ENCODE measurements at places on chromosomes 5 and 9.

GRCh38 chr5:33381243-33381642, 59.5 kb upstream of the TARS1 start:
- no peak for DNase-seq

- DNase-seq: no peak
These were observed 28.8 kb upstream of the SCAMP1 start for GRCh38 chr5:78331523-78332080.

GRCh38 chr9:123391946-123392345, 35.9 kb downstream of the CRB2 start:
- no peak for DNase-seq

DNA sequence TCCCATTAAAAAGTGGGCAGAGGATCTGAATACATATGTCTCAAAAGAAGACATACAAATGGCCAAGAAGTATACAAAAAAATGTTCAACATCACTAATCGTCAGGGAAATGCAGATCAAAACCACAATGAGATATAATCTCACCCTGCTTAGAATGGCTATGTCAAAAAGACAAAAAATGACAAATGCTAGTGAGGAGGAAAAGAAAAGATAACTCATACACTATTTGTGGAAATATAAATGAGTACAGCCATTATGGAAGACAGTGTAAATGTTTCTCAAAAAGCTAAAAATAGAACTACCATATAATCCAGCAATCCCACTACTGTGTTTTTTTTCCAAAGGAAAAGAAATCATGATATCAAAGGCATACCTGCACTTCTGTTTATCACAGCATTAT, 450.7 kb downstream of the EFNA5 start:
- no peak for DNase-seq

- peak; percentile 63 for DNase-seq
These were observed 978 bp downstream of the CFAP157 start for GRCh38 chr9:127707766-127708165.

GRCh38 chr9:133155156-133155555, 8.6 kb downstream of the GBGT1 start:
- DNase-seq: no peak

GRCh38 chr9:94584555-94584954, 9.1 kb downstream of the FBP2 start:
- DNase-seq: no peak

- DNase-seq: no peak
These were observed 173.0 kb upstream of the TBC1D2 start for GRCh38 chr9:98428454-98428853.

DNA sequence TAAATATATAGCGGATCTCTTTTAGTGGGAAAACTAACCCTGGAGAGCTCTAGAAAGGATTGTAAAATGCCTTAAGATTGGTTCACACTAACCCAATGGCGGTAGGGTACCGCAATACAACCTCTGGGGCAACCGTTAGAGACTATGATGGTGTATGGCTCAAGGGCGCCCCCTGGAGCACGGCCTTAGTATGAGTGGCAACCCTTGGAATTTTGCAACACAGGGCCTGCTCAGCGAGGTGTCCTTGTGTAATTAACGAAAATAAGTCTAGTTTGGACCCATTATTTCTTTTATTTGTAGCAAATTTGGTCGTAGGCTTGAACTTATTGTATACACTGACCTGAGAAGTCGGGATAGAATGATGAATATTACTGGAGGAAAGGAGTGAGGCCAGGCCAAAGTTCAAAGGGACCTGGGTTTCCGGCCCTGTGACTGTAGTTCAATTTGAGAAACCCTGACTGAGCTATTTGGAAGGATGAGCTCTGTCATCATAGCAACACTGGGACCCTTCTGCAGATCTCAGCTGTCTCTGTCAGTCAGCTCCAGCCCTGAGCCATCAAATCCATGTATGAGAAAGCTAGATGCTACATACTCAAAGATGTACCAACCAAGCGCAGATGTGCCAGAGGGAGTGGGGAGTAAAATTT, 54.8 kb downstream of the CAMK4 start:
- DNase-seq: peak; percentile 80

DNA sequence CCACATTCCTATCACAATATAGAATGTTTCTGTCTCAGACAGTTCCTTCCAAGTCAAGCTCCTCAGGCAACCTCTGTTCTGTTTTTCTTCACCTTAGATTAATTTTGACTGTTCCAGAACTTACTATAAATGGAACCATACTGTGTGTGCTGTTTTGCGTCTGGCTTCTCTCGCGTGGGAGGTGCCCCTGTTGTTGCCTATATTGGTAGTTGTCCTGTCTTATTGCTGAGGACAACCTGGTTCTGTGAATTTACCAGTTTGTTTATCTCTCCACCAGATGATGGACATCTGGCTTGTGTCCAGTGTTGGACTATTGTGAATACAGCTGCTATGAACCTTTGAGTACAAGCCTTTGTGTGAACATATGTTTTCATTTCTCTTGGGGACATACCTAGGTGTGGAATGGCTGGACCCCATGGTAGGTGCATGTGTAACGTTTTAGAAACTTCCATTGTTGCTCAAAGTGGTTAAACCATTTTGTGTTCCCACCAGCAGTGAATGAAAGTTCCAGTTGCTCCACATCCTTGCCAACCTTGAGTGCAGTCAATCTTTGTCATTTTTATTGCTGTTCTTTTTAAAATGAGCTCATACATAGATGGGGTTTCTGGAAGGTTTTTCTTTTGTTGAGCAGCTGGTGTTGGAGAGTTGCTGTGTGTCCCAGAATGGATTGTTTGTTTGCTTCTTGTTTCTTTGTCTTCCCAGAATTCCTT, 18.1 kb downstream of the HMCN2 start:
- DNase-seq: no peak

- DNase-seq: no peak
These were observed 59.1 kb downstream of the PDCD1LG2 start for GRCh38 chr9:5569409-5569808.

DNA sequence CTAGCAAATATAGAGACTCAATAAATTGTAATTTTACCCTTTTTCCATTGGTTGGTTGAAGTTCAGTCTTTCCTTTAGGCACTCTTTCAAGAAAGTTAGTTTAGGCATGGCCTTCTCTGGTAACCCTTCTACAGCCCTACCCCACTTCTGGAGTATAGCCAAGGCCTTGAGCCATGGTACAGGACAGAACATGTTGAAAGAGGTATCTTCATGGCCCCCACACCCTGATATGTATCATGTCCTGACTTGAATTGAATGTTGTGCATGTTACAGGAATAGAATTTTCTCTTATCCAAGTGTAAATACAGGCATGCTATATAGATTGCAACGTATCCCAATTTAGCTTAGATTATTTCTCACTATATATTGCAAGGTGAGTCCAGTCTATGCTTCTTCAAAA, 175.6 kb downstream of the CD180 start:
- no peak for DNase-seq

DNA sequence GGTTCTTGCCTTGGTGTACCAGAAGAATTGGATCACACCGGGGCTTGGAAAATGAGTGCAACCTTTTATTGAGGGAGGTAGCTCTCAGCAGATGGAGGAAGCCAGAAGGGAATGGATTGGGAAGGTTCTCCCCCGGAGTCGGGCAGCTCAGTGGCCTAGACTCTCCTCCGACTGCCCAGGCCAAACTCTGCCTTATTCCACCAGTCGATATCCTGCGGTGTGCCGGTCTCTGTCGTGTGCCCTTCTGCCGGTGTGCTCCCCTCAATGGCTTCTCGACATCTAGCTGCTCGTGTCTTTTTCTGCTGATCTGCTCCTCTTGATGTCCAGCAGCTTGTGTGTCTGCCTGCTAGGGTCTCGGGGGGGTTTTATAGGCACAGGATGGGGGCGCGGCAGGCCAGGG, 87.4 kb upstream of the CCL21 start:
- no peak for DNase-seq

GRCh38 chr5:54018438-54018837, 291.9 kb downstream of the ARL15 start:
- no peak for DNase-seq

DNA sequence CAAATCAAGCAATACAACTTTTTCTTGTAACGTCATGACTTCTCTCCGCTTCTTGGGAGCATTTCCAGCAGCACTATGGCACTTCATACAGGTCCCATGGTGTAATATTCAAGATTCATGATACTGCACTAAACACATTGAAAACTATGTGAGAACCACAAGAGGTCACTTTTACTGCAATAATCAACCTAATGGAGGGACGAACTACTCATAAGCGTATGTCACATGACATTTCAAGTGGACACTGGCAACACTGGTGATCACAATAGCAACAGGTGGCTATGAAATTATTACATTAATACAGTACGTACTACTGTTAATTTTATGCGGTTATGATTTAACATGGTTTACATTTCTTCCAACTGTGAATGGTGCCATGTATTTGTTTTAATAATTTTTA, 78.6 kb upstream of the TBC1D9B start:
- no peak for DNase-seq

DNA sequence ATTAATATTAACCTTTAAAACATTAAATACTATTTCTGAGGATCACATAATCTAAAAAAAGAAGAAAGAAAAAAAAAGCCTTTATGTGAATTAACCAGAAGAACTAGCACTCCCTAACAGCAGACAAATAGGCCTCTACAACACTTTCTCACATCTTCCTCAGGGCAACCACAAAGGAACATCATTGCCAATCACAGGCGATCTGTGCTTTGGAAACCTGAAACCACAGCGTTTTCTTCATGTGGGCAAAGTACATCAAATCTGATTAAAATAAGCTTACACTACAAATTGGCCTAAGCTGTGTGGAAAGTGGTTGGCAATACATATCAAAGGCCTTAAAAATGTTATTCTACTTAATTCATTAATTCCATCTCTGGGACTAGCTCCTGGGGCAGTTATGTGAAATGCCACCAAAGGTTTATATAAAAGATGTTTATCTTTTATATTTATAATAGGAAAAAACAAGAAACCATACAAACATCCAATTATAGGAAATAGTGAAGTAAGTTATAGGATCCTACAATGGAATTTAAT, 184.8 kb upstream of the TBCA start:
- no peak for DNase-seq

GRCh38 chr5:95799191-95799835, 23.2 kb downstream of the GLRX start:
- no peak for DNase-seq

GRCh38 chr5:62608529-62609511, 30.2 kb downstream of the LRRC70 start:
- no peak for DNase-seq

DNA sequence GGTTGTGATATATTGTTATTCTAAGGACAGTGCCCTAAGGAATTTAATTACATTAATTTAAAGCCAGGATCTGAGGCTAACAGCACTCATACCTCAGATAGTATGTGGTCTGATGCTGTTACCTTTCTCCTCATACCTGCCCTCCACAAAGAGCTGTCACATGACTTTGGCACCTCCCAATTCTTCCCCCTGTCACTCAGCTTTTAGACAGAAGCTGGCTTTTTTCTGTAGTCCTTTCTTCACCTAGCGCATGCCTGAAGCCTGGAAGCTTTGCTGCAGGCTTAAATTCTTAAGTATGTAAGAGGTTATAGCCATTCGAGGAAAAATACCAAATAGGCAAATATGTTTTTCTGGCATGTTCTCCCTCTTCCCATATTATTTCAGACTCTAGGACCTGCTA, 61.0 kb upstream of the ADAMTS19 start:
- no peak for DNase-seq

DNA sequence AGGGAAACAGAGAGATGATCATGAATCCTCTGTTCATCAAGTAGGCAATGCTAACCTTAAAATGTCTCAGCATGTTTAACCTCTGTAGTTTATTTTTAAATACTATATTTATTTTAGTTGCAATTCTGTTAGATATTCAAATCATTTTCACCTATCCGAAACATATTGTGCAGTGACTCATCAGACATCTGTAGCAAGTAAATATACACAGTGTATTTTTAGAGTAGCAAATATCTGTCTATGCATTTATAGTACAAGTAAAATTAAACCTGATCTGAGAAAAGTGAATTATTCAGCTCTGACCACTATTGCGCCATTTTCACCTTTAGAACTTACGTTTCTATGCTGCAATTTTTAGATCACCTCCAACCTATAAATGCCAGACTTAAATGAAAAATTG, 24.3 kb upstream of the TUSC1 start:
- no peak for DNase-seq

GRCh38 chr9:134912126-134912840, 5.4 kb downstream of the FCN1 start:
- DNase-seq: no peak

DNA sequence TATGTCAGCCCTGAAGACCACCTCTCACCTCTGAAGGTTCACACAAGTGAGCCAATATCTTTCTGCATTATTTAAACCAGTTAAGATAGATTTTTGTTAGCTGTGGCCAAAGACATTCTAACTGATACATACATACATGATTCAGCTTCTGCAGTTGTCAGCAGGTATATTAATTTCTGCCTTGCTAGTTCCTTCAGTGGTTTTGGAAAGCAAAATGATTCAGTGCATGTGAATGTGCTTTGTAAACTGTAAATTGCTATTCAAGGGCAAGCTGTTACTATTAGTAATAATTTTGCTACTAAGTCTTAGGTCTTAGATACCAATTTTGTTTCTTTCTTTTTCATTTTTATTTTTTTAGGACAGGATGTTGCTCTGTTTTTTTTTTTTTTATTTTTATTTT, 89.2 kb upstream of the ERBIN start:
- no peak for DNase-seq

DNA sequence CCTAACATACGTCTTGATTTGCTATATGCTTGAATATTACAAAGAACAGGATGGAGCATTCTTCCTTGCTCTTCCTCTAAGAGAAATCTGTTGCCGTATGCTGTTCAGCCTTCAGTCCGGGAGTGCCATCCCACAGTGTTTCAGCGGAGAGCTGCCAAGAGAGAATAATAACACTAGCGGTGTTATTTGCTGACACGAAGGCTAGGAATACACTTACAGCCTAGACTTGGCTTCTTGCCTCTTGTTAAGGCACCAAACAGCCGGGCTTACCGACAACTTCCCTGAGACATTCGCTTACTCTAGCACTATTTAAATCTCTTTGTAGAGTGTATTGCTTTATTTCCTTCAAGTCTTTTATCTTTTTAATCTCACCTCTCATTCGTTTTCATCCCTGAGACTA, 31.4 kb downstream of the KCTD16 start:
- no peak for DNase-seq

DNA sequence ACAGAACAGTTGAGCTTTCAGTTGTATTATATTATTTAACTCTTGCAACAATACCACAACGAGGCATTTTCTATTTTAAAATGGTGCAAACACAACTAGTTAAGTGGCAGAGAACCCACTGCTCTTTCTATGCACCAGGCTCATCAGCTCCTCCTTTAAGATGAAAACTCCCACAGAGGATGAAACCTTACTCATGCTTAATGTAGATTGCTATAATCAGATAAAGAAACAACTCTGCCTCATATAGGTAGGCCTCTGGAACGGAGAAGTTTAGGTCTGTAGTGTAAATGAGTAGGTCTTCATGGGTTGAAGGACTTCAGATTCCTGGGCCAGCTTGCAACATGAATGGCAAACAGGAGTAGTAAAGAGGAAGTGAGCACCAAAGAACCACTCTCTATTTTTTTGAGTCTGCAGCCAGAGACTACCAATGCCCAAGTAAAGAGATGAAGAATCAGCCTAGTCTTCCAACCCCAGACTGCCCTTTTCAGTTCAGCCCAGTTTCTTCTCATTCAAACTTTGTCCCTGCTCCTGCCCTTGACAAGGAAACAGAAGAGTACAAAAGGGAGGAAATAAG, 33.9 kb downstream of the HACD4 start:
- DNase-seq: no peak
